ENCODE measurements at places on chromosomes 6 and 20. TPM values are rescaled to one million over a fixed set of nuclear protein-coding genes. Genes with fewer than 3 reads are reported as not detected.

DNA sequence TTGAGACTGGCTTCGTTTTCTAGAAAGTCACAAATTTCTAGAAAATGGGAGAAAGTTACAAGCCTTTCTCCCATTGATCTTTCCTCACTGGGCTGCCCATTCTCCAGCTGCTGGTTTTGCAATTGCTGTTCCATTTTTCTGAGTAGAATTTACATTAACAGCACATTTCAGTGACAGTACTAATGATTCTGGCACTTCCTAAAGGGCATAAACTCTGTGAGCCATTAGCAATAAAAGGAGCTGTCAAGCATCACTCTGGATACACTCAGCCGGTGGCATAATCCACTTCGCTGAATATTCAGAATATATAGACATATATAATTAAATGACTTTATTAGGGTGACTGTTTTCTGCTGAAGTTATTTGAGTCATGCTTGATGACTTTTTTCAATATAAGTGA is 6.7 kb upstream of the SSTR4 start:
- no peaks in the 10 kb centered on the region for H3K4me1 ChIP-seq
- no peak overlapping the region for H3K4me3 ChIP-seq
- H3K27me3 ChIP-seq: peaks cover 41% of the 10 kb centered on the region
- H3K27ac ChIP-seq: no peak overlapping the region
- no peaks in the 10 kb centered on the region for H3K36me3 ChIP-seq

DNA sequence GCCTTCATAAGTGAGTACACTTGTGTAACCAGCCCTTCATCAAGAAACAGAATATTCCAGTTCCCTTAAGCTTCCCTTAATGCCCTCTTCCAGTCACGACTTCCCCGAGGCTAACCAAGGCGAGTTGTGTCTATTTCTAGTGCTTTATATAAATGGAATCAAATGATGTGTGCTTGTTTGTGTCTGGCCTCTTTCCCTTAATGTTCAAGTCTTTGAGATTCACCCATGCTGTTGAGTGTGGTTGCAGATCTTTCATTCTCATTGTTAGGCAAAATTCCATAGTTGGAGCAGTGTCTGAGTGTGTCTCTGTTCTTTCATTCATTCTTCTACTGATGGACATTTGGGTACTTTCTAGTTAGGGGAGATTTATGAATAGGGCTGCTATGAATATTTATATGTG is 135.0 kb downstream of the CEBPB start:
- peaks cover 24% of the 10 kb centered on the region for H3K4me1 ChIP-seq
- no peaks in the 10 kb centered on the region for H3K27me3 ChIP-seq
- H3K36me3 ChIP-seq: no peaks in the 10 kb centered on the region
- no peak overlapping the region for H3K27ac ChIP-seq
- no peak for DNase-seq

GRCh38 chr20:51383891-51384510 is 158.5 kb downstream of the NFATC2 start:
- peak; percentile 51 for DNase-seq
- H3K27me3 ChIP-seq: no peaks in the 10 kb centered on the region
- H3K36me3 ChIP-seq: no peaks in the 10 kb centered on the region

GRCh38 chr6:57147401-57147800 is 24.7 kb upstream of the BAG2 start:
- no peak for DNase-seq
- H3K4me3 ChIP-seq: no peak overlapping the region
- no peak overlapping the region for H3K27ac ChIP-seq
- peaks cover 77% of the 10 kb centered on the region for H3K36me3 ChIP-seq
- H3K4me1 ChIP-seq: no peaks in the 10 kb centered on the region
- no peaks in the 10 kb centered on the region for H3K27me3 ChIP-seq

Gene ZNF292
- 31.5 TPM for total RNA-seq

Gene HSD17B8
- 3.7 TPM for total RNA-seq

Gene KCNQ2
- total RNA-seq: not detected

Gene SLC32A1
- total RNA-seq: not detected

Gene CRISP3
- not detected for total RNA-seq

Gene RIPOR3
- not detected for total RNA-seq

Gene ZSCAN23
- 0.51 TPM for total RNA-seq
